ENCODE measurements at places on chromosomes 7 and 10.

DNA sequence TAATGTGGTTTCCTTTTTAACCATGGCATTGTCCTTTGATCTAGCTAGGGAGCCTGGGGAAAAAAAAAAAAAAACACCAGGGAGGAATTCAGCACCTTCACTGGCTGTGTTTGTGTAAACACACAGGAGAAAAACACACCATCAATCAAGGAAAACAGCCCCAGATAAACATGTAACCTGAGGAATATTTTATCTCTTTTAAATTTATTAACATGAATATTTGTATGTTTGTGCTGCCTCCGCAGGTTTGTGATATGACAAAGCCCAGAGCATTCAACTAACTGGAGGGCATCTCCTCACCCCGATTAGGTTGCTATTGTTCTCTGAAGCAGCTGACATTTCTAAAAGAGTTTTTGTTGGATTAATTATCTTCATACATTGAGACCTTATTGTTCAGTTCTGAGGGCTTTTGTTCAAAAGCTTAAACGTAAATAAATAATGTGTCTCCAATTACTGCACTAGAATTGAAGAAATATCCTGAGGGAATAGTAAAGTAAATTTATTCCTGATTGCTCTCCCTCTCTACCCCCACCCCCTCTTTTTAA, 89.4 kb upstream of the SEMA3E start:
- ATAC-seq: no peak

DNA sequence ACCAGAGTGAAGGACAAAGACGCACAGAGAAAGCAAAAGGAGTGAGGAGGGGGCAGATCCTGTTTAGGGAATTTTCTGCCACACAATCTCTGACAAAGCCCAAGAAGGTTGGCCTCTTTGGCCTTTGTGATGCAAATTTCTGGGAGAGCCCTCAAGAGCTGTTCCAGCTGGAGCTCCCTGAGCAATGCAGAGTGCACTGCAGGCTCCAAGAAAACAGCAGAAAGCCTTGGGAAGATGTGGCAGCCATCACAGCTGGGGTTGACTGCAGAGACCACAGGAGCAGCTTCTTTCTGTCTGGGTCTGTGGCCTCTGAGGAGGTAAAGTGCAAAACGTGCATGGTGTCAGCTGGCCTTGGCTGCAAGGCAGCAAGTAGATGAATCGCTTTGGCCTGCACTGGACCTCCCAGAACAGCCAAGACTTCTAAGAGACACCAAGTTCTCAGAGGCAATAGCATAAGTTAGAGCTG, 200.2 kb downstream of the ELMO1 start:
- ATAC-seq: no peak

DNA sequence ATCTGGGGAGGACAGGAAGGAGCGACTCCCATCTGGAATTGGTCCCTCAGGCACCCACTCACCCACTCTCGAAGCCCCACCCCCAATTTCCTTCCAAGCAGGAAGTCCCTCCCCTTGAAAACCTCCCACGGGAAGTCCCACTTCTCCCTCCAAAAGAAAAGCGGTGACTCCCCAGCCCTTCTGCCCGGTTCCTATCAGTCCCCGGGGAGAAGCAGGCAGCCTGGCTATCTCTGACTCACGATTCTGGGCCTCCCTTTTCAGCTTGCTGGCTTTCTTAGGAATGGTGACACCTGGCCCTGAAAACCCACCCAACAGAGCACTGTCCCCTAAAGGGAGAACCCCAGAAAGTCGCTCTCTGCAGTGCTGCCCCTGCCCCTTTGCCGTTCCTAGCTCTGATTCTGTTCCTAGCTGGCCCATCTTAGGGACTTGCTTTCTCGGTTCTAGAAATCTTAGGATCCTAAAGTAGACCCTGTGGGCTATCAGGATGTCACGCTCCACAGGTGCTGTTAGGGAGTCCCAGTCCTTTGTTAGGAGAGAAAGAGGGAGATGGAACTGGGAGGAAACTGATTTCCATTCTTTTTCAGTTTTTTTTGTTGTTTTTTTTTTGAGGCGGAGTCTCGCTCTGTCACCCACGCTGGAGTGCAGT, 6.0 kb downstream of the TSC22D4 start:
- ATAC-seq: no peak

DNA sequence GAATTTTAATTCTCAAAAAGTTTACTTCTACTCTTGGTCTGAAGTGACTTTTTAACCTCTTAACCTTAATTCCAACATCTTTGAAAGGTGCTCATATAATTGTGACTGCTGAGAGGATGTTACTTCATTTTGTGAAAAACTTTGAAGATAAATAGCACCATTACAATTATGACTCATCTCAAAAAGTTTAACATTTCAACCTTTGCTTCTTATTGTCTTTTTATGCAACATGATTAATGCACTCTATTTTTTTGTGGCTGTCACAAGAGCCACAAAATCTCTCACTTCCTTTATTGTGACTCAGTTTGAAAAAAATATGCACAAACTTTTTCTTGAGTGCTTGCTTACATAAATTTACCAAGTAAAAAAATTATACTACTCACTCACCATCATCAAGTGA, 383.1 kb downstream of the LRRTM3 start:
- no peak for ATAC-seq

GRCh38 chr10:51403521-51403920, 295.9 kb downstream of the CSTF2T start:
- no peak for ATAC-seq

DNA sequence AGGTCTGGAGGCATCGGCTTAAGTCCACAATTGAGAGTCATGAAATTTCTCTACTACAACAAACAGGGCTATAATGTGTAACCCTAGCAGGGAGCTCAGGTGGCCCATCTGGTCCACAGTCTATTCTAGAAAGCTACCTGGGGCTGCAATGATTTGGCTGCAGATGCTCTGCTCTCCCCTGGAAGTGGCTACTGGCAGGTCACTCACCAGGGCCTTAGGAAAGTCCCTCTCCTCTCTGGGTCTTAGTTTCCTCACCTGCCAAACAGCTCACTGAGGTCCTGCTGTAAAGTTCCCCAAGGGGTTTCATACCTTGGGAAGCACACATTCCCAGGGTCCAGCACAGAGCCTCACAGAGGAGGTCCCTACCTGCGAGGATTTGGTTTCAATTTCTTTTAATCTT, 2.5 kb downstream of the IGFBP3 start:
- no peak for ATAC-seq

DNA sequence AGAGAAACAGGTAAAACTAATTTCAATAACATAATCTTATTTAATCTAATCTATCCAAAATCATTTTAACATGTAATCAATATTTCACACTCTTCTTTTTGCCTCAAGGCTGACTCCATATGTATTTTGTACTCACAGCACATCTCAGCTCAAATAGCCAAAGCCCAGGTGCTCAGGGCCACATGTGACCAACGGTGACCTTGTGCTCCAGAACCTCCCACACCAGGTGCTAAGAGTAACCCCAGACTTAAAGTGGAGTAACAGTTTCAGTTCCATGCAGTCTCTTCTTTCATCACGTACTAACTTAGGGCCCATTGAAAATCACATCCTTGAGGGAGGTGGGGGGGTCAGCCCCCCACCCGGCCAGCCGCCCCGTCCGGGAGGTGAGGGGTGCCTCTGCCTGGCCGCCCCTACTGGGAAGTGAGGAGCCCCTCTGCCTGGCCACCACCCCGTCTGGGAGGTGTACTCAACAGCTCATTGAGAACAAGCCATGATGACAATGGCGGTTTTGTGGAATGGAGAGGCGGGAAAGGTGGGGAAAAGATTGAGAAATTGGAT, 47.3 kb downstream of the NCAPG2 start:
- ATAC-seq: no peak

DNA sequence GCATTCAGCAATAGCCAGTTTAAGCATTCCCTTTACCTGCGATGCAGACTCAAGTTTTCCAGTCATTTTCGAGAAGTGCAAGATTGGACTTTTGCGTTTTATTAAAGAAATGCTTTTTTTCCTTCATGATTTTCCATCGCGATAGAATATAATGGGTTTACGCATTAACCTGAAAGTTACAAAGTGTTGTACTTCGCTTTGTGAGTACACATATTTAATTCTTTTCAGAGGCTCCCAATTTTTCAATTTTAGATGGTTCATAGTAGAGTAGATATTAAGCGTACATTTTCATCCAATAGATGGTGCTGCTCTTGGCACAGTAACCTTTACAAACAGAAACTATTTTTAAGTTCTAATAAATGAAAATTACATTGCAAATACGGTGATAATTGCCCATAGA, 1.3 kb downstream of the PTPRZ1 start:
- ATAC-seq: no peak

DNA sequence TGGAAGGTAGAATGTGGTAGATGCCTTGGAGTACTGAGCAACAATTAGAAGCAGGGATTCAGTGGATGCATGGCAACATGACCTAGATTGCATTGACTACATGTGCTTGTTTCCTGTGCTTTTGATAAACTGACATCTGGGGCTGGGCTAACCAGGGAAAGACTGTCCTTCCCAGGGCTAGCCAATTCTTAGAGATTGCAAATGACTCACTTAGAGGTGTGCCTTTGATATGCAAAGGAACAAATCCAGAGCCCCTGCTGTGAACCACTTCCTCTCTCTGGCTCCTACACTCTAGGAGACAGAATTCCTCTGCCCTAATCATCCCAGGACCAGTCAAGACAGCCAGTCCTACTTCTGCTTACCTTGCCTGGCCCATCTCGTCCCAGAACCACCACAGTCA, 651.5 kb downstream of the LRMDA start:
- ATAC-seq: no peak

GRCh38 chr7:14858410-14858809, 44.1 kb downstream of the DGKB start:
- ATAC-seq: no peak

DNA sequence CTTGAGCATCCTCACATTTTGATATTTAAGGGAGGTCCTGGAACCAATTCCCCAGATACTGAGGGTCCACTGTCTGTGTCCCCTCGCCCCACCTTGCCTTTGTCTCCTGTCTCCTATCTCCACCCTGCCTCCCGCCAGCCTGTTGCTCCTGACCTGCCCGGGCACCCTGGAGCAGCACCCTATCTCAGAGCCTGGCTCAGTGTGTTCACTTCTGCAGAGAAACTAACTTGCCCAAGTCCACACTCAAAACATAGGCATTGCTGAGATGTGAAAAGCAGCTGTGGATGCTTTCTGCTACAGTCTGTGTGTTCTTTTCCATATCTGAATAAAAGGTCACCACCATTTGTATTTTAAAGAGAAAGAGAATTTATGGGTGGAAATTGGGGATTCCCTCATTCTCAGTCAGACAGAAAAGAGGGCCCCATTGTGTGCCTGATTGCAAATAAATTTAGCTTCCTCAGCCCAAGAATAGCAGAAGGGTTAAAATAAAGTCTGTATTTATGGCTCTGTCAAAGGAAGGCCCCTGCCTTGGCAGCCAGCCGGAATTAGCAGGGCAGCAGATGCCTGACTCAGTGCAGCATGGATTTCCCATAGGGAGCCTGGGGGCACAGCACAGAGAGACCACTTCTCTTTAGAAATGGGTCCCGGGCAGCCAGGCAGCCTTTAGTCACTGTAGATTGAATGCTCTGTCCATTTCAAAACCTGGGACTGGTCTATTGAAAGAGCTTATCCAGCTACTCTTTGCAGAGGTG, 161.3 kb downstream of the EGFR start:
- no peak for ATAC-seq
